ENCODE measurements at places on chromosomes 7 and 10.

- DNase-seq: peak; percentile 12
Observed at GRCh38 chr7:115475761-115476385, 554.0 kb downstream of the MDFIC start.

- no peak for DNase-seq
Observed at GRCh38 chr7:103011650-103012049, 62.9 kb downstream of the FBXL13 start.

DNA sequence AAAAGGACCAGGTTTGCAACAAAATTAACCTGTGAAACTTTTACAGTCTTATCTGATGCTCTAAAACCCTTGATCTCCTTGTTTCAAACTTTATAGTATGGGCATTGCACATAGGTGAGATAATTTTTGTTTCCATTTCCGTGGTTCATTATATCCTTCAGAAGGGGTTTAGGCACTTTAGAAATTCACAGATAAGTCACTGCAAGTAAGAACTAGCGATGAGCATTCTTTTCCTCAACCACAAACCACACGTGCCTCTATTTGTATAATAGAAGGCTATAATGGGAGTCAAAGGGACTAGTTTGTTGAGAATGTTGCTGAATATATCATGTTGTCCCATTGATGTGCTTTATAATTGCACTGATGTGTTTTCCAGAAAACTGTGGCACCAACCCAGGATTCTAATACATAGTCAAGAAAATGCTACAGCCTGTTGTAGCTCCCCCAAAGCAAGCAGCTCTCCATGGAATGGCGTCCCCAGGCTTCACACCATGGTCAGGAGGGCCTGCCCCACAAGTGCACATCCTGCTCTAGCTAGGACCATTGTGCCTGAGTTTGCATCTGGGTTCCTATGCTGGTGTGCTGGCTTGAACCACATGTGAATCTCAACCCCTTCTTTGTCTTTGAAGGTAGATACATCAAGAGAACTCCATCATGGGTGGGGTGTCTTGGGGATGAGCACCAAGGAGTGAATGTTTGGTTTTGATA lies 14.0 kb upstream of the ATXN7L1 start:
- DNase-seq: peak; percentile 62

GRCh38 chr7:157470017-157470322 lies 133.2 kb downstream of the DNAJB6 start:
- no peak for DNase-seq

DNA sequence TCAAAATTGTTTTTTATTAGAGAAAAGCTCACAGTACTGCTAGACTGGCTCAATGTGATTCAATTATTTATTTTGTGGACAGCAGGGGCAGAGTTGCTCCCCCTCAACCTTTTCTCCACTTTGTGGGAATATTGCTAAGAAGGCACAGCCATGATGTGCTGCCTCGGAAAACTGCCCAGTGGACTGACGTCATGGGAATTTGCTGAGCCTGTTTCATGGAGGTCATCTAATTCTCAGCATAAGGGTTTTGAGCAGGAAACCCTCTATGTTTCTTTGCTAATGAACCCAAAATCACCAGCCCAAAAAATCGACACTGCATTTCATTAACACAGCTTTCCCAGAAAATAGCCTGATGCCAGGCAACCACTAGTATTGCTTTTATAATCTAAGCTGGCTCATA lies 228.8 kb upstream of the FAM3C start:
- DNase-seq: no peak

DNA sequence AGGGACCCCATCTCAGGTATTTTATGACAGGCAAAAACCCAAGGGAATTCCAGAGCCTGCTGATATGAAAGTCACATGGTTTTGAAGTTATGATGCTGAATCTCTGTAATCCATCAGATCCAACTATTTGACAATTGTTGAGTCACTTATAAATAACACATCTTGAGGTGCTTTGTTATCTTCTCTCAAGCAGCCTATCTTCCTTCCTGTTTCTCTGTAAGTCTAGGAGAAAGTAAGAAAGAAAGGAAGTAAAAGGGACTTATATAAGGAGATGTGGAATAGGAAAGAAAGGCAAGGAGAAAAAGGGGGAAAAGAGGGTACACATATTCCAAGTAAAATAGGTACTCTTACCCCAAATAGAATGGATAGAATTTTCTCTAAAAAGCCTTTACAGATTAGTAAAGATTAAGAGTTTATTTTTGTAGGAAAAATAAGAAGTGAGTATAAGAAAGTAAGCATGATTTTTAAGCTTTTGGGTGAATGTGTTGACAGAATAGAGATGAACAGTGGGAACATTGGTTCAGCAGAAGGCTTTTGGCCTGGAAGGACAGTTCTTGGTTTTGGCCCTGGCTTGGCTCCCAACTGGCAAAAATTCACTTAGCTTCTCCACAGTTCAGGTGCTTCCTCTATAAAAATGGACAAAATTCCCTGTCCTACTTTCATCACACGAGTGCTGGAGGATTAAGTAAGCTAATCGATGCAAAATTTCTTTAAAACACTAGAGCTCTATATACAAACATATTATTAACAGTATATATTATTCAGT lies 39.6 kb upstream of the ANK3 start:
- DNase-seq: no peak

- DNase-seq: no peak
Observed at GRCh38 chr10:33350041-33350440, 15.6 kb upstream of the NRP1 start.

DNA sequence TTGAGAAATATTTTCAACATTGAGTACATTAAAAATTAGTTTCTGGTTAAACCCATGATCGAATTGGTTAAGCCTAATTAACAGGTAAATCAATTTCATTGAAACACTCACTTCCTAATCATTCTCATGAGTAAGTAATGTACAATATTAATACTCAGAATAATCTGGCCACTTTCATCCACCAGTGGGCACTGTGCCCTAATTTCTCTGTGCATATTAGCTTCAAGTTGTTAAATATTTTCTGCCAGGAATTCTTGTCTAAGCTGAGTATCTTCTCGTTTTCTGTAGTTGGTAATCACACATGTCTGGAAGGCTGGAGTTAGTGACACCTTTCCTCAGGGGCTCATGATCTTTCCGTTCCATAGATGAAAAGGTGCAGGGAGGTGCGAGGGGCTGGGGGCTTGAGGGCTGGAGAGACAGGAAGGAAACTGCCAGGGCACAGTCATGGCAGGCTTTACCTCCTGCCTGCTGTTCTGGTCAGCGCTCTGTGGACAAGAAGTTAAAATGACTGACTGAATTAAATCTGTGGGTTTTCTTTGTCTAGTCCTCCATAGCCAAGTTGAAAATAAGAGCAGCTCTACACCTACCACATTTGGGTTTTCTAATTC lies 71.9 kb downstream of the WIPF3 start:
- peak; percentile 8 for DNase-seq

DNA sequence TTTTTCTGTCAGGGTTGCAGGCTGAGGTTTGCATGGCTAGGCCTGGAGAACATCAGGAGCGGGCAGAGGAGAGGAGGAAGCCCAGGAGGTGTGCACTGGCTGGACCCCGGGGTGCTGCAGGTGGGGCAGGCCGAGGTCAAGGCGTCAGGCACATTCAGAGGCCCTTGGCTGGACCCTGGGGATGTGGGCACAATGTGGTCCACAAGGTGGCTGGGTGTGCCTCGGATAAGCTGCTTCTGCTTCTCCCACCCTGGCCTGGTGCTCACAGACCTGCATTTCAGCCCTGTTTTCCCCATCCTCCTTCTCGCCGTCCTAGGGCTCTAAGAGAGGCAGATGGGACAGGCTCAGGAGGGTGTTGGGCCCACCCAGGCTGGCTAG lies 108.2 kb downstream of the ADCY1 start:
- no peak for DNase-seq

DNA sequence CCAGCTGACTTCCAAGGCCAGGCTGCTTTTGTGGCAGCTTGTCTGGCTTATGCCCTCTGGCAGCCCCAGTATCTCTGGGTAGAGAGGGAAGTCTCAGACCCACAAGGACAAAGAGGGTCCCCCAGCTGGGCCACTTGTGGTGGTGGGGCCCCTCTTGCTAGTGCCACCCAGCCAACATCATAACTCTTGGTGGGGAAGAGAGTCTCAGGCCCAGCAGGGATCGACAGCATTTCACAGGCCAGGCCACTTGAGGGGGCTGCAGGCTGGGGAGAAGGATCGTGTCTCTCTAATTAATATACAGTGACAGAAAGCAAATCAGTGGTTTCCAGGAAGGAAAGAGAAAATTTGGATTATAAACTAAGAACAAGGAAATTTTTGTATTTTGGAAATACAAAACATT lies 76.0 kb downstream of the TYW1B start:
- no peak for DNase-seq

- no peak for DNase-seq
Observed at GRCh38 chr10:33818343-33818742, 483.9 kb upstream of the NRP1 start.

GRCh38 chr10:3006607-3007006 lies 60.7 kb upstream of the PFKP start:
- DNase-seq: no peak

DNA sequence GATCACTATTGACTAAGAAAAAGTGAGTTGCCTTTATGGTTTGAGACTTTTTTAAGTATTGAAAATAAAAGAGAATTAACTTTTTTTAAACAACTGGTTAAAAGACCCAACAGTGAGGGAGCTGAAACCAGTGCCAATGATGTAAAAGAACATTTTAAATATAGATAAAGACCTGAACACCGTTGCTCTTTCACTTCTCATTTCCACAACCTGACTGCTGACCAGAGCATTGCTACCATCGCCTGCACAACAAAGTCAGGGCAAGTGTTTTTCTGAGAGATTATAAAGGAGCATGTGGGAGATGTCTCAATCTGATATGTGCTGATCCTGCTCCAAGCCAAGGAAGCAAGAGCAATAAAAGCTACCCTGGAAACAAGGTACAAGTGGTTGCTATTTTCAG lies 34.7 kb downstream of the IMMP2L start:
- no peak for DNase-seq

DNA sequence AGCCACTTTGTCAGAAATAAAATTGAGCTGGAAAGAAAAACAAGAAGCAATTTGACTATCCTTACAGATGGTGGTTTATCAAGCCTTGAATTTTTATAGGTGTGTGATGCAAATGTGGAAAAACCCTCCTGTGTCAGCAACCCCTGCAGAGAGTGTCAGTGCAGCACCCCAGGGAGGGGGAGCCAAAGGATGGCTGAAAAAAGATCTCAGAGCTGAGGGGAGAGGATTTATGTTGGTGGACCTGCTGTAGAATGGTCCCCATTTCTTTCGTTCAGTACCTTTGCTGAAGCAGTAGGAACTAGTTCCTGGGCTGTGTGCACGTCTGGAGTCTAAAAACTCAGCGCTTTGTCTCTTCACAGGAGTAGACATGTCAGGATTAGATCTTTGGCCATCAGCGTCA lies 239.0 kb downstream of the PHTF2 start:
- no peak for DNase-seq

GRCh38 chr10:8069108-8069507 lies 14.6 kb downstream of the GATA3 start:
- no peak for DNase-seq

- no peak for DNase-seq
Observed at GRCh38 chr7:41487229-41487940, 215.5 kb downstream of the INHBA start.

GRCh38 chr10:95533590-95533989 lies 27.6 kb downstream of the SORBS1 start:
- no peak for DNase-seq

GRCh38 chr10:79096514-79096913 lies 27.7 kb downstream of the ZMIZ1 start:
- DNase-seq: no peak

GRCh38 chr10:102281102-102281487 lies 35.8 kb downstream of the GBF1 start:
- no peak for DNase-seq

GRCh38 chr10:79905322-79906314 lies 43.3 kb downstream of the SFTPD start:
- no peak for DNase-seq

DNA sequence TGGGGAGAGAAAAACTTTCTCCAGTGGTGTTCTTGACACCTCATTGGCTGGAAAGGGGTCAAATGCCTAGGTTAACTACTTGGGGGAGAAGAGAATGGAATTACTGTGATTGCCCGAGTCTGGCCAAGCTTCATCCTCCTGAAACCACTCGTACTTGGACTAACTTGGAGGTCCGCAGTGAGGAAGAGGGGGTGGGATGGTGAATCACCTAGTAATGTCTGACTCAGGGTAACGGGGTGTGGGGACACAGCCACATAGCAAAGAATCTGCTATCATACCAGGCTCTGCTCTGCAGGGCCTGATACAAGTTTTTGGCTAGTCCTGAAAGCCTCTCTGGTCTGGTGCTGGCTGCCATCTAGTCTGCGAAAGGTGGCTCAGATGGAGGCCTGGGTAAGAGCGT lies 190.9 kb downstream of the RPS24 start:
- no peak for DNase-seq

DNA sequence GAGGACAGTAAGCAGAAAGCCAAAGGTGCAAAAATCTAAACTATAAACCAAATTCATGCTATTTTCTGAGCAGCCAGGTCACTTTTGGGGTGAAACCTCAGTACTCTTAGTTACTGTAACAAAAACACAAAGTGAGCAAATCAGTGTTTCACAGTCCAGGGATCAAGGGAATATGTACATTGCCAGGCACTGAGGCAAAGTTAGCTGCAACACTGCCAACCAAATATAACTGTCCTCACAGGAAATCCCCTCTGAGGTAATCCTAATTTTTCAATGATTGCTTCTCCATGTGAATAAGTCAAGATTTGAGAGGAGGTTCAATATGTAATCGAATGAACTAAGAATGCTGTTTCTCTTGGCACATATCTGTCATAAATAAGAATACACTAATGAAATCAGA lies 229.7 kb downstream of the TSPAN12 start:
- no peak for DNase-seq

- DNase-seq: no peak
Observed at GRCh38 chr7:27119412-27119911, 11.1 kb downstream of the HOXA4 start.

- DNase-seq: no peak
Observed at GRCh38 chr7:87984088-87984487, 50.0 kb downstream of the ADAM22 start.

GRCh38 chr10:131001438-131001837 lies 310.1 kb downstream of the TCERG1L start:
- DNase-seq: no peak

DNA sequence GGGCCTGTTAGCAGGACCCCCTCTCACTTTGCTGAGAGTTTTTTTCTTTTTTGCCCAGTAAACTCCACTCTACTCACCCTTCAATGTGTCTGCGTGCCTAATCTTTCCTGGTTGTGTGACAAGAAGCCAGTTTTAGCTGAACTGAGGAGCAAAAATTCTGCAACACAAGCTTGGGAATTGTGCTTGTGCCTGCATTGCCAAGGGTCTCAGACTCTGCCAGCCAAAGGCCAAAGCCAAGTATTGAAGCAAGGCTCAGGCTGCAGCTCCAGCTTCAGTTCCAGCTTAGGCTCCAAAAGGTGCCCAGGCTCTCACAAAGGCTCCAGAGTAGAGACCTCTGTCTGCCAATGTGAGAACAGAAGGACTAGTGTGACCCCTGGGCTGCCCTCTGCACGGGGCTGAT lies 4.2 kb upstream of the CPA2 start:
- no peak for DNase-seq

DNA sequence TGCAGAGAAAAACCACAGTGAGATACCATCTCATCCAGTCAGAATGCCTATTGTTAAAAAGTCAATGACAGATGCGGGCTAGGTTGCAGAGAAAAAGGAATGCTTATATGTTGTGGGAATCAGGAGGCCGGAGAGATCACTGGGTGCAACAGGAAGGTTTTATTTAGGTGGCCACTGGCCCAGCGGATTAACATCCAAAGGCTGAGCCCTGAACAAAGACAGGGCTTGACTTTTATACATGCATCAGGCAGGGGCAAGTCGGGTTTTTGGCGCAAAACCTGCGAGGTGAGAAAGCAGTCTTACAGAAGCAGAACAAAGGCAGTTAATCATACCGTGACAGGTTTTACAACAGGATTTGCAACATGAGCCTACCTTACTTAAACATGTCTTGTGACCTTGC lies 620 bp downstream of the ZNF117 start:
- DNase-seq: no peak

GRCh38 chr10:6699336-6699735 lies 119.3 kb upstream of the PRKCQ start:
- DNase-seq: no peak

Data from stimulated activated CD4-positive, alpha-beta T cell treated with anti-CD3 and anti-CD28 coated beads, Interleukin-4, amount 100 ng/mL, for 24 hours (primary cell).